ENCODE measurements at places on chromosomes 1 and 21.
A peak's percentile ranks its signal among the peaks of the same experiment; 100 is the strongest.

DNA sequence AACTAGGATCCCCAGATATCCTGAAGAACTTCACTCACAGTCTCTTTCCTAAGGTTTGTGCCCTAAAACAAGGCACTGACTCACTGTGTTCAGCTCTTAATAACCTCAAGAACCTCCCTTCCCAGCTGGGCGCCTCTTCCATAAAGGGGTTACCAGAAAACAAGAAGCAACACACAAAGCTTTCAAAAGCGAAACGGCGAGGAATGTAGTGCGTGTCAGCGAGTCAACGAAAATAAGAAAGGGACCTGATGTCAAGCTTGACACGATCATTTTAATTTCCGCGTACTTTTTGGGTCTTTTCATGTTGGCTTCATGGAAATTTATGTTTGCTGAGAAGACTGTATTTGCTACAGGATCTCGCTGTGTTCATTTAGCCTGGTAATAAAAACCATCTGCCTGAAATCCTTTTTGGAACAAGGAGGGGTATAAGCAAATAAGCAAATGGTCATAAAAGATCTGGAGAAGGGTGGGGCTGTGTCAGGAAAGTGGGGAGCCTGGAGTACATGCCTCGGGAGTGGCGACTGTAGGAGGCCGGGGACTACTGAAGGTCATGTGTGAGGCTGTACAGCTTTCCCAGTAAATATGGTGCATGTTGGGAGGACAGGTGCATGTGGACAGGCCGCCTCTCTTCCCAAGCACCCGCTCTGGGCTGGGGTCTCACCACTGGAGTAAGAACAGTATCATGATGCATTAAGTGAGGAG is 11.4 kb upstream of the CLDN14 start:
- DNase-seq = peak; percentile 77

DNA sequence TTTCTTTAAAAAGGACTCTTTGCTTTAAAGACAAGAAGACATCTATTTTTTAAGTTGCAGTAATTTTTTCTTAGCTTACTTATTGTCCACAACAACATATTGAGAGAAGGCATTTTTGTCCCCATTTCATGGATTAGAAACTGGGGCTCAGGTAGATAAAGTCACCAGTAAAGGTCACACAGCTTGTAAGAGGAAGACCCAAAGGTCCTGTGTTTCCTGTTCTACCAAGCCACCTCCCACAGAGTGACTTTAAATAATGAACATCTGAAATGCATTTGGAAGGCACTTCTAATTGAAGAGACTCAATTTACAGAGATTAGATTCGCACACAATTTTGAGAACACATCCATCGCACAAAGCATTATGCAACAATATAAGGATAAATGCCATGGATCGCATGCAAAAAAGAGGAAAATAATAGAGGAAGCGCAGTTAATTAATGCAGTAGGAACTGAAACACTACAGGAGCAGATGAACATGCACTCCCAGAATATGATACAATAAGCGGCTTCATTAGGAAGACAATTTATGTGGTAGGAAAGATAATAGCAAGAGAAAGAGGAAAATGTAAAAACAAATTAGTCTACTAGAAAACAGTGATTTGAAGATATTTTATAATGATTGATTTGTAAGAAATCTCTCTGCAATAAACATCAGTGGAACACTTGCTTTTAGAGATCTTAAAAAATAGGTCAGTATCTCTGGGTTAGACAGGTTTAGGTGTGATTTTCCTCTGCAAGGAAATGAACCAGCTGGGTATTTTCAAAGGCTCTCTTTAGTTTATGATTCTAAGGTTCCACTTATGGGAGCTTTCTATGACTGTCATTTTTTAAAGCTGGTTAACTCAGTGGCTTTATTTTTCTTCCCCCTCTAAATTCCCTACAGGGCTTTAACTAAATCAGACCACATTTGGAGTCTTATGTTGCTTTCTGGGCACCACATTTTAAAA is 27.1 kb upstream of the CD2 start:
- no peak for DNase-seq

DNA sequence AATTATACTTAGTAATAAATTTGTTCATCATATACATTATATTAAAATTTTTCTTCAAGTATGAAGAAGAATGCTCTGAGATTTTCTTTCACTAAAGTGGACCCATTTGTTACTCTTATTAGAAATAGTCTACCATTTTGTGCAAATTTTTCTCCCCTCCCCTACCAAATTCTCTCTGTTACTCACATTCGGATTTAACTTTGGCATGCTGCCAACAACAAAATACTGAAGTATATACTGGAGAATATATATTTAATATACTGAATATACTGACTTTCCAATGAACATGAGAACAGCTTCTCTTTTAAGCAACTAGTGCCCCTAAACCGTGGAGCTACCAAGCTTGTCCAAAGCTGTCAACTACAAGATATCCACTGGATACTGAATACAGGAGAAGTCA is 57.2 kb downstream of the CENPF start:
- no peak for DNase-seq

GRCh38 chr1:82901118-82901517 is 1097.8 kb downstream of the TTLL7 start:
- DNase-seq = no peak

DNA sequence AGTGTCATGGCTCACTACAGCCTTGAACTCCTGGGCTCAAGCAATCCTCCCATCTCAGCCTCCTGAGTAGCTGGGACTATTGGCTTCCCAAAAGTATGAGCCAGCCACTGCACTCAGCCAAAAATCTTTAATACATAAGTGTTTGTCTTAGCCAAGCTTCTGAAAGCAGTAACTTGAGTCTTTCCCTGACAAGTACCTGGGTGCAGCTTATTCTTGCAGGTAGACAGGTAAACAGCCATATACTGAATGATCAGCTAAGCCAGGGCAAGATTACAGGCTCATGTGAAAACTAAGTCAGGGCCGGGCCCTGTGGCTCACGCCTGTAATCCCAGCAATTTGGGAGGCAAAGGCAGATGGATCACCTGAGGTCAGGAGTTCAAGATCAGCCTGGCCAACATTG is 7.8 kb downstream of the MEAF6 start:
- DNase-seq = no peak

DNA sequence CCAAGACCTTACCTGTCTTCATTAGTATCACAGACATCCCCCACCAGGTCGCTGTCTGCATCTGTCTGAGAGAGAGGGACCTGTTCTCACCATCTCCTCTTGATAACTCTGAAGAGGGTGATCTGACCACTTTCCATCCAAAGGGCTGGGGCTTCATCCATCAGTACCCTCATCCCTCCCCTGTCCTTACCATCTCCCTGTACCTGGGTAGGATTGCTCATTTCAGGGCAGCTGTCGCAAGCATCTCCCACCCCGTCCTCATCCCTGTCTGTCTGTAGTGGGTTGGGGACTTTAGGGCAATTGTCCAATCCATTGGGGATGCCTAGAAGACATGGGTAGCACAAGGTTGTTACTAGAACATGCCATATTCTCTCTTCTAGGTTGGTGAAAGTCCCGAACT is 7.9 kb downstream of the THBS3 start:
- no peak for DNase-seq

- peak; percentile 34 for DNase-seq
Observed at GRCh38 chr1:206579747-206580437, 32.4 kb downstream of the EIF2D start.

DNA sequence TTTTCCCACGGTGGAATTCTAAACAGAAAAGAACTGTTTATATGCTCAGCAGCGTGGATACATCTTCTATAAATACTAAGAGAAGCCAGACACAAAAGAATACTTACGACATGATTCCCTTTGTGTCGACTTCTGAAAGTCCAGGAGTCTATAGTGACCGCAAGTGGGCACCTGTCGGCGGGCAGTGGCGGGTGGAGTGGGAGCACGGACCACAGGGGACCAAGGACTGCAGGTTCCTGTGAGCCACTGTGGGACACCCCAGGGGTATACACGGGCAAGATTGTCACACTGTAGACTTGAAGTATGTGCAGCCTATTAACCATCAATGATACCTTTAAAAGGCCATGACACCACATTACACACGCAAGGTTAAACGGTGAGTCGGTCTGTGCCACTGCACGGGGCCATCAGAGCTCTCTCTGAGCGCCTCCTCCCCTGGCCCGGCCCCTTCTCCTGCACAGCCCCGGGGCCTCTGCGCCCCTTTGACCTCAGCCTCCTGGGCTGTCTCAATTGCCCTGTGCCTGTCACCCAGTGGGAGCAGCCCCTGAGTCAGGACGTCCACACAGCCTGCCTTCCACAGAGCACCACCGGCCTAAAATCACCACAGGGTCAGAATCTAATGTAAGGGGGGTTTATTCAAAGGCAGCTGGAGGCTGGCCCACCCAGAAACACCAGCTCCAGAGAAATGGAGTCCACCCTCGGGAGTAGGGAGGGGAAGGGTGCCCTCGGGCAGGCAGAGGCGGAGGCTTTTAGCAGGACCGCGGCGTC is 90.0 kb upstream of the COL6A1 start:
- DNase-seq = no peak

DNA sequence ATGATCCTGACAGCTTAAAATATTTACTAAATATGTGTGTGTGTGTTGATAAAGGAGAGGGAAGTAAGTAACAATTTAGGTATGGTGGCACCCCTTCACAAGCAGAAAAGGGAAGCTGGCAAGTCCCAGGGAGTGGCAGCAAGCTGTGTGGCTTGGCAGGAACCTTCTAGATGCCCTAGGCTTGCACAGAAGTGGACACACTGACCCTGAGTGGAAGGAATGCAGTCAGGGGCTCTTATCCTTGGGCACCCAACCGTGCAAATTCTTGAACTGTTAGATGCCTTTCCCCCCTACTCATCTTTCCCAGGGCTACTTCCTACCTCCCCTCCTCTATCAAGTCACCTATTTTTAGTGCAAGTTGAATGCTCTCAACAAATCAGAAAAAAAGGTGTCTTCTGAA is 18.9 kb downstream of the ACP6 start:
- peak; percentile 3 for DNase-seq

DNA sequence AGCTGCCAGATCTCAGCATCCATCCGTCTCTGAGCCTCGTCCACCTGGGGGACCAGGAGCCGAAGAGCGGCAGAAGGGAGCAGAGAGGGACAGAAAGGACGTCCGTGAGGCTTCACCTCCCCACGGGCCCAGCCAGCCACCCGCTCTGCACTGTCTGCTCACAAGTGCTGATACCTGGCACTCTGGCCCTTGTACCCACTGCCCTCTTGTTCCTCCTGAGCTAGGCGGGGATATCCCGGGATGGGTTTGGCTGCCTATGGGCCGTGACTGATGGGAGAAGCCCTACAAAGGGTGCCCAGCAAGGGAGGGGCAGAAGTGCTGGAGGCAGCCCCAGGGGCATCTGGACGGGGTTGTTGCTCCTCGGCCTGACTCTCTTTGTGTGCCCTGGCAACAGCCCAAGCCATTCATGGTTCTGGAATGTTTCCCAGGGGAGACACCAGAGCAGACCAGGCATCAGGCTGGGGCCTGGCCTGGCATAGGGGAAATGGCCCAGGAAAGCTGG is 57.6 kb downstream of the LDLRAD2 start:
- DNase-seq = peak; percentile 73
